ENCODE measurements at places on chromosomes 6 and 20.

DNA sequence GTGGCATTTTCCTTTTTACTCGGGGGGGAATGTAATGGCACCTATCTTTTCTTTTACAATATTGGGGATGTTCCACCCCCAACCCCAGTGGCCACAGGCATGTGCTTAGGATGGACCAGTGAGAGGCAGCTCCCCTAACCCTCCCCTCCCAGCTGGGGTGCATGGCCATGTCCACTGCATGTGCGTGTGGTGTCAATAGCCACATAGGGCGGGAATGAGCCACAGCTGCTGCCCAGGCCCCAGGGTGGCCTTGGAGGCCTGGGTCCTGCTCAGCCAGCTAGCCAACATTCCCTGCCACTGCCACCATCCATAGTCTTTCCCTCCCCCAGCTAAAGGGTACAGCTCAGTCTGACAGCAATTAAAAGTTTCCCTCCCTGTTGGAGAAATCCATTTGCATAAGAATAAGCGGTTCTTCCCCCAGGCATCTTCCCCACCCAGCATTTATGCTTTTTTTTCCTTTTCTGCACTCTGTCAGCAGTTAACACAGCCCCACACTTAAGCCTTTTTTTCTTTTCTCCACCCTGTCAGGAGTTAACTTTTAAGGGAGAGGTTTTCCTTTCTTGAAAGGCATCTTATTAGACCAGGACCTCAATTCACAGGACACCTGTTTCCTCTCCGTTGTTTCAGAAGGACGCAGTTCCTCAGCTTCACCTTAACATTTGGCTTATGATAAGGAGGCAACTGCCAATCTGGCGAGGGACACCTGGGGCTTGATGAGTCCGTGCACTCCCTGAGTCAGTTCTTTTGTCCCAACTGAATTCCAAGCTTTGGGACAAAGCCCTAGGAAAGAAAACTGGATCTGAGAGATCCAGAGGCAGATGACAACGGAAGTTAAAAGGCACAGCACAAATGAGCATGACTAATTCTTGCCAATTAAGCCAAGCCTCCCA, 121.4 kb downstream of the TPBG start:
- DNase-seq = peak; percentile 73

GRCh38 chr6:34334796-34335416, 57.6 kb downstream of the NUDT3 start:
- no peak for DNase-seq

DNA sequence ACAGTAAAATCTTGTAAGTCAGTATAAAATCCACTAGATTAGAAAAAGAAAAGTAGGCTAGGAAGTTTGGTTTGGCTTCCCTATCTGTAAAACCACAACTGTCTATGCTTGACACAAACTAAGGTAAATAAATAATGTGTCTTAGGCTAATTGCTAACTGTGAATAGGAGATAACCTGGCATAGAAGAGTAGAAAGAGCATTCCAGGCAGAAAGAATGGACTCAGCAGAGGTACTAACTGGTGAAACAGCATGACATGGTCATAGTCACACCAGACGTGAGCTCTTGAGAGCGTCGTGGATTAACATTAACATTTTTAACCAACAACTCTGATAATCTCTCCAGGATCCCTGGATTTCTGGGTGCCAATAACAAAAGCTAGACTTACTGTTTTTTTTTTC, 8.7 kb upstream of the WTAP start:
- DNase-seq = no peak

GRCh38 chr20:54933212-54933904, 458.0 kb downstream of the DOK5 start:
- DNase-seq = no peak

DNA sequence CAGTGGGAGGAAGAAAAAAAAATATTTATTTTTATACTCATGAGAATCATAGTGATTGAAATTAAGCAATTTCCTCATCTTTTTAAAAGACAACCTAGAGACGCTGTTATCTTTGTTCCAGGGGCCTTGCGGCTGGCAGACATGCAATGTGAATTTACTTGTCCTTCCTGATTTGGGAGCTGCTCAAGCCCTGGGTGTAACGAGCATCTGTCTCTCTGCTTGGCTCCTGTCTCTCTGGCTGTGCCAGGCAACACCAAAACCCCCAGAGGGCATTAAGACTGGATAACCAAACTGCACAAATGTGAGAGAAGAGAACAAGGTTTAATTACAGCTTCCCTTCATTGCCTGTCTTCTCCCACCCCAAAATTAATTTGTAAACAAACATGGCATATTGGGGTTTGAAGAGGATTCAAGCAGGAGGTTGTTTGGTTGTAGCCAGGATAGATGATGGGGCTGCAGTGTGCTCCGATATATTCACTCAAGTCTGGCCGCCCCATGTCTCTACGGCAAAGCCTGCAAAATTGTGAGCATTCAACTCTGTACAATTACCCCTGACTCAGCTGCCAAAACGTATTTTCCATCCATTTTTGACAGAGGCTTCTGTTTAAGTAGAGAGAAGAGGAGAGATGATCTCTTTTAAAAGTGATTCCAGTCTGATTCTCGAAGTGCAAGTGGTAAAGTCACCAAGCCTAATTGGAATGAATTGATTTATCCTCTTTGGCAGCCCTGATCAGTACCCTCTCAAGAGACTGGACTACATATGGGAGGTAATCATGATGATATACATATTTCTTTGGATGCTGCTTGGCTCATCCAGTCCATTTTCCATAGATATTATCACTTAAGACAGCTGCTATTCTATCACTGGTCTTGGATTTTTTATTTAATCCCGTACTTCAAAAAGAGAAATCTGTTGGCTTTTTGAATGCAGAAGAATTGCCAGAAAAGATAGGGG, 170.2 kb downstream of the SLC24A3 start:
- no peak for DNase-seq

- no peak for DNase-seq
These were observed 231.8 kb upstream of the GMDS start for GRCh38 chr6:2477250-2477649.

Measured in HAP-1 (cell line).